Psoas muscle (tissue), 8 donors: ENCODE measurements at places on chromosomes 3 and 15.

- DNase-seq, result no peak
These were observed 1.1 kb downstream of the PARP6 start for GRCh38 chr15:72271221-72271620.

DNA sequence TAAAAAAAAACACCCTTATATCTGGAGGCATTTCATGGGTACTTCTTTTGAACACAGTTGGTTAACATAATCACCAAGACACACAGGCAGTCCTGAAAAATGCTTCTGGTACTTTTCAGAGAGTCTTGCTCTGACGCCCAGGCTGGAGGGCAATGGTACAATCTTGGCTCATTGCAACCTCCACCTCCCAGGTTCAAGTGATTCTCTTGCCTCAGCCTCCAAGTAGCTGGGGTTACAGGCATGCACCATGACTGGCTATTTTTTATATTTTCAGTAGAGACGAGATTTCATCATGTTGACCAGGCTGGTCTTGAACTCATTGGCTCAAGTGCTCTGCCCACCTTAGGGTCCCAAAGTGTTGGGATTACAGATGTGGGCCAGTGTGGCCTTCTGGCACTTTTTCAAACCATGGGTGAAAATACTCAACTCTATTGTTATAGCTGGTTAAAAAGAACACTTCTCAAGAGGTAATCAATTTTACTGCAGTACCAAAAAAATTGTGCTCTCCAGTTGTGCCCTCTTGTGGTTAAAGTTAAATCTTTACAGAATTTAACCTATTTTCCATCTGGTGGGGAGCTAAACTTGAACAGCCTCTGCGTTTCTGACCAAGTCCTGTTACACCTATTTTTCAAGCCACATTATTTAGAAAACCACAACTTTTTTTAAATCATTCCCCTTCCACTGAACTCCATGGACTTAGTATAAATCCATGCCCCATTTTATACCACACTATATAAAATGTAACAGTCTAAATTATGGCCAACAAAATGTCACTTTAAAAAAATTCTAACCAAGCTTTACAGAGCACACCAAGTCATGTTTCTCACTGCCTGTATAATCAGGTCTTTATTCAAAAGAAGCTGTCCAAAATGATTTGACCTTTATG lies 1.2 kb upstream of the SNAPC5 start:
- DNase-seq, result no peak

DNA sequence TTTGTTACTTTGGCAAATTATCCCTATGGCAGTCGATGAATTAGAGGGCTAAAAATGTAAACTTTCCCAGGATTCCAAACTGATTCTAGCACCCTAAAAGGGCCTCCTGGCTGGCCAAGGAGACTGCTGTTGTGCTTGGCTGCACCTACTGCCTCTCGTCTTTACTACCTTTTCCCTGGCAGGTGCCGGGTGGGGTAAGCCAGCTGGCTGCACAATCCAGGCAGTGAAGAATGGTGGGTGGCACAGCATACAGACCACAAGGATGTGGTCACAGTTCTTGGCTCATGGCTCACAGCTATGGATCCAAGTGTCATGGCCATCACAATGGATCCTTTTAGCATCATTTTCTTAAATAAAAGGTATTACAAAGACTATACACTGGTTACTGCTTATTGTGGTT lies 20.7 kb upstream of the SLC25A26 start:
- no peak for DNase-seq

GRCh38 chr3:110654843-110655502 lies 416.6 kb upstream of the NECTIN3 start:
- DNase-seq, result no peak

GRCh38 chr3:157872902-157873301 lies 233.3 kb downstream of the SHOX2 start:
- peak; percentile 31 for DNase-seq

DNA sequence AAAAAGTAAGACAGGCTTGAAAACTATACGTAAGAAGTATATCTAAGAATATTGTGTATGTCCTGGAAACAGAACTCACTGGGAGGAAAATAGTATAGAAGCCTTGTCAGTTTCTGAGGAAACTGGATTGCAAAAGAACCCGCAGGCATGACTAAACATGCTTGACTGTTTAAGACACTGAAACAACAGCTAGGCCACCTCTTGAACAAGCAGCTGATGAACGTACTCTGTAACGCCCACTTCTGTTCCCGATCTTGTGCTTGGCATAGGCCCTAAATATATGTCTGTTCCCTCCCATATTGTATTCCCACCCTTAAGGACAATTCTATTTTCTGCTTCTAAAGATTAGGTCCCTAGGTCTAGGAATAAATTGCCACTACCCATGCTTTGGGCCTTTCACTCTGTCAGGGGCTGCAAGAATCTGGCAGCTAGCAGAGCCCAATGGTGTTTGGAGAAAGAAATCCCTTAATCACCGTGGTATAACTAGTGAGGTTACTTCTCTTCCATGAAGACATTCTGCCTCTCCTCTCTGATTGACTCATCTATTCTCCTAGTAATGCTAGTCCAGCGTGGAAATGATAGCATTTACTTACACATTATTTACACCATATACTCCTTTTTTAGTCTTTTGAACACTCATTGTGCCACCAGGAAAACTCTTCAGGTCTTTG lies 46.2 kb downstream of the CD200 start:
- no peak for DNase-seq

DNA sequence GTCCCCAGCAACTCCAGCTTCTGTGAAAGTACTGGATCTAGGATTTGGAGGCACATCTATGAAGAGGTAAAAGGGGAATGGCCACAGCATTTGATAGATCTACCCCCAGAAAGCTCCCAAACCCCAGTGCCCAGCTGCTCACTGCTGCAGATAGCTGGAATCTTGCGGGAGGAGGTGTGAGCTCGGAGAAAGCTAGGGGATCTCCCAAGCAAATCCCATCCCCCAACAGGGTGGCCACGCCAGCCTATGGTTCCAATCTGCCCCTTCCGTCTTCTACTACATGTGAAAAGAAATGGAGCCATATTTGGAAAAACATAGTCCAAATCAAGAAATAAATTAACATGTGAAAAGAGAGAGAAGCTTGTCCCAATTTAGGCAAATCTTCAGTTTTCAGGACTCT lies 42.0 kb downstream of the SEMA5B start:
- DNase-seq, result no peak

- DNase-seq, result no peak
These were observed 160.7 kb downstream of the TAFA4 start for GRCh38 chr3:68771681-68772080.

DNA sequence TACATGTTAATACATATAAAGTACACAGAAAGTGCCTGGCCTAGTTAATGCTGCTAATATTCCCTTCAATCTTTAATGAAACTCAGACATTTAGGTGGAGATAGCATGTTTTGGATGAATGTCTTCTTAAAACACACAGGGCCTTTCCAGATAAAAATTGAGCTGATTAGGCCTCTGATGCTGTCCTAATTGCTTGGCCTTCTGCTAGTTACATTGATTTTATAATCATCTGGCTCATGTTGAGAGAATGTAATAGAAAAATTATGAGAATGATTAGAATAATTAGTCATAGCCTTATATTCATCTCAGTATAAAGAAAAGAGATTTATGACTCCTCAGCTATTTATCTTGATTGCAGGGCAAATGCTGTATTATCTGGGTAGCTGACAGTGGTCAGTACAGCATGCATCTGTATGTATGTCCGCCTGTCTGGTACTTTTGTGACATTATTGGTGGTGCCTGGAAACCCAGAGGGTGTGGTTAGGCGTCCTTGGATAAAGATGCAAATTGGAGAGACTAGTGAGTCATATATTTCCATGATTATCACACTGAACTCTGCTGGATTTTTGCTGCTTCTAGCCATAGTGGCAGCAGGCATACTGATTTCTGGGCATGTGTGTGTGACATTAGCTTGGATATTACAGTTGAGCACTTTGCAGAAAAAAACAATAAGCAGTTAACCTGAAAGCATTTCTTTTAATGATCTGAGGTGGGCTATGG lies 120.8 kb downstream of the FEZF2 start:
- no peak for DNase-seq

GRCh38 chr3:114698146-114699105 lies 404.6 kb downstream of the TIGIT start:
- no peak for DNase-seq

DNA sequence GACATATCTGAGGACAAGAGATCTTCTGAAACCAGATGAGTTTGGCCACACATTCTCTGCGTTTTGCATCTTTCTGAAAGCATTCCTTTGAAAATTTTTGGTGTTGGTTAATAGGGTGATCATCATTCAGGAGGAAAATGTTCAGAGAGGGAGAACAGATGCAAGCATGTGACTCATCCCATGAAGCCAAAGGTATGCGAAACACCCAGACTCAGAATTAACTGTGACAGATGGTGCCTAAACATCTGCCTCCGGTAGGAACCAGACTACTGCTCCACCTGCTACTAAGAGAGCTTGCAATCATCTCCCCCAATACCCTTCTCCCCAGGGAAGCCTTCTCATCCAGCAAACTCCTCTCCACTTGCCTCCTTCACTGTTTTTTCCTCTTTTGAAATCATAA lies 46.2 kb downstream of the TRIM69 start:
- DNase-seq, result no peak

DNA sequence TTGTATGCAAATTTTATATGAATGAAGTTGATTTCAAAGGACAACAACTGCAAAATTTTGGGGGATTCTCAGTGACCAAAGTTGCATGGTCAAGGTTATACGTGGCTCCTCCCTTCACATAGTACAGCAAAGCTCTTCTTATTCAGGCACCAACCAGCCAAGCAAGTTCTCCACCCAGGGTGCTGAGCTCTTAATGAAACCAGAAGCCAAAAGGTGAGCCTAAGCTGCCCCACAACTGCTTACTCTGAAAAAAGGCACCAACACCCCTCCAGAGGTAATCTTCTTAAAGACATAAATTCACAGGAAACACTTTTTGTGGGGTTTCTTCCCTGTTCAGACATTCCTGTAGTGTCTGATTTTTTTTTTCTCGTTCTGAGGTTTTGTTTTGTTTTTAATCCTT lies 106.1 kb upstream of the GMNC start:
- no peak for DNase-seq

GRCh38 chr15:80953953-80954778 lies 35.5 kb downstream of the MESD start:
- no peak for DNase-seq

GRCh38 chr3:25495304-25495703 lies 67.2 kb downstream of the RARB start:
- DNase-seq, result no peak

DNA sequence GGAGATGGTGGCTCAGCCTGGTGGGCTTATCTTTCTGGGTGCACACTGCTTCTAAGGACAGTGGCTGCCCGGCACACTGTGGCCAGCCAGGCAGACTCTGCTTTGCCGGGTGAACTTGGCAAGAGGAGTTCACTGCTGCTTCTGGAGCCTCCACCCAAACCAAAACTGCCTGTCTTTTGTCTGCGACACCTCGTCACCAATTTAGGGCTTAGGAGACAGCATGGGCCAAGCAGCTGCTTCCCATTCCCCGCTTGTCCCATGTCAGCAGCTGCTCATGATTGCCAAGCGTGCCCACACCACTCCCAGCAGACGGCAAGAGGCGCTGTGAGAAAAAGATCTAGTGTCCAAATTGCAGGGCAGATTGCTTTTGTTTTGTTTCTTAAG lies 57.3 kb downstream of the LSM3 start:
- no peak for DNase-seq

GRCh38 chr3:170699158-170700053 lies 113.5 kb upstream of the SLC7A14 start:
- DNase-seq, result no peak

DNA sequence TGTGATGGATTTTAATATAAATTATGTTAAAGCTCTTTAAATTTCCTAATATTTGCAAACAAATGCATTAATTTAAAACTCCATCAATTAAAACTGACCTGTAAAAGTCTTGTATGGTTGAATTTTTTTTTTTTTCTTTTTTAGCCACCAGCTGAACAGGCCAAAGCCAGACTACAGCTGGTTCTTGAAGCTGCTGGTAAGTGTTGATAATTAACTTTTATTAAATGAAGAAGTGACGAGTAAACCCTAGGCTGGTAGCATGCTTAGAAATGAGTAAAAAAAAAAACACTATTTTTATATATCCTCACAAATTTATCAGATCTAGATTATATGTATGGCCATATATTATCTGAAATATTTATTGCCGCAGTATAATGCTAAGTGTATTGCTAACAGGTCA lies 216.3 kb upstream of the MLF1 start:
- no peak for DNase-seq

- no peak for DNase-seq
These were observed 82.8 kb upstream of the NSMCE3 start for GRCh38 chr15:29352402-29352801.

- no peak for DNase-seq
These were observed 11.0 kb upstream of the KNG1 start for GRCh38 chr3:186705882-186706780.

- DNase-seq, result no peak
These were observed 236.3 kb downstream of the CNTN4 start for GRCh38 chr3:2334921-2335320.

DNA sequence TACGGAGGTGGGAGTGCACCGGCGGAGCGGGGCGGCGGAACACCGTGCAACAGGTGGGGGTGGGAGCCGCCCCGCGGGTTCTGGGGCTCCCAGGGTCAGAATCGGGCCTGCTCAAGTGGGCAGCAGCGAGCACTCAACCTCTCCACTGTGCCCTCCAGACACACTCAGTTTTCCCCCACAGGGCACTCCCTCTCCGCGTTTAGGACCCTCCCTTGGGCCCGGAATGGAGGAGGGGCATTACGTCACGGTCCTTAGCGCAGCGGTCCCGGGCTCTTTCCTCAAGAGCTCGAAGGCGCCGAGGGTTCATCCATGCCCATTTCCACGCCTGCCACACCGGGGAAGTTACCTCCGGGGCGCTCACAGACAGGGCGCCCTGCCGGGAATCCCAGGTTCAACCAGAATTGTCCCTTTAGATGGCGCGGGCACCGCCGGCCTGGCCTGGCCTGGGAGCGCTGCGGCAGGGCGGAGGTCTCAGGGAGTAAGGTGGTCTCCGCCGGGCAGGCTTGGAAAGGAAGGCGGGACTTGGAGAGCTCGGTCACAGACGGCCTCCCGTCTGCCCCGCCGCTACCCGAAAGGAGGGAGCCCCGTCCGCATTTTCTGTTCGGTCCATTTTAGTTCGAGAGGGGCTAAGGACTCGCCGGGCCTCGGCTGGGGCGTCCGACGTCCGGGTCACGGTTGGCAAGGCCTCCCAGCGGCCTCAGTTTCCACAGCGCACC lies 5.1 kb downstream of the RNU6-1 start:
- peak; percentile 49 for DNase-seq

- no peak for DNase-seq
These were observed 38.8 kb upstream of the BFSP2 start for GRCh38 chr3:133361011-133361410.

DNA sequence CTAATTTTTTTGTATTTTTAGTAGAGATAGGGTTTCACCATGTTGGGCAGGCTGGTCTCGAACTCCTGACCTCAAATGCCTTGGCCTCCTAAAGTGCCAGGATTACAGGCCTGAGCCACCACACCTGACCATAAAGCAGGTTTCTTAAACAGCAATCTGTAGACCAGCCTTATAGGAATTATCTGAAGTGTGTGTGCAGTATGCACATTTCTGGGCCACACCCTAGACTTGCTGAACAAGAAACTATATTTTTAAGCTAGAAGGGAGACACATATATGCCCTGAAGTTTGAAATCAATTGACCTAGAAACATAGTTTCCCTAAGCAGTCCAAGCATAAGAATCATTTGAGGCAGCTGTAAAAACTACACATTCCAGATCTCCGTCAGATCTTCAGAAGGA lies 805.7 kb downstream of the TUSC7 start:
- DNase-seq, result no peak

GRCh38 chr15:57595011-57595866 lies 3.5 kb downstream of the MYZAP start:
- DNase-seq, result no peak

- DNase-seq, result no peak
These were observed 895 bp downstream of the GATA2 start for GRCh38 chr3:128491941-128492670.
